ENCODE measurements at places on chromosomes 1 and 21.
A peak's percentile ranks its signal among the peaks of the same experiment; 100 is the strongest.

DNA sequence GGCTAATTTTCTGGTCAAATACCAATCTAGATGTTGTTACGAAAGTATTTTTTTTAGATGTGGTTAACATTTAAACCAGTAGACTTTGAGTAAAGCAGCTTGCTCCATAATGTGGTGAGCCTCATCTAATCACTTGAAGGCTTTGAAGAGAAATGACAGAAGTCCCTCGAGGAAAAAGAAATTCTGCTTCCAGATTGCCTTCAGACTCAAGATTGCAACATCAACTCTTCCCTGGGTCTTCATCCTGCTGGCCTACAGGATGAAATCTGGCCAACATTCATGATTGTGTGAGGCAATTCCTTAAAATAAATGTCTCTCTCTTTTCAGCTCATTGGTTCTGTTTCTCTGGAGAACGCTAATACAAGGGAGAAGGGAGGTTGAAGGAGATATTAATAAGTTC lies 32.5 kb upstream of the SSX2IP start:
- no peak for DNase-seq

GRCh38 chr1:114009393-114009792 lies 30.1 kb downstream of the OLFML3 start:
- DNase-seq = no peak

GRCh38 chr1:19120070-19120469 lies 90.0 kb downstream of the UBR4 start:
- DNase-seq = no peak

GRCh38 chr1:199690496-199690895 lies 337.0 kb upstream of the NR5A2 start:
- no peak for DNase-seq

GRCh38 chr1:158002631-158003405 lies 9.4 kb downstream of the KIRREL1 start:
- no peak for DNase-seq

GRCh38 chr1:89739013-89739843 lies 81.6 kb upstream of the LRRC8D start:
- no peak for DNase-seq

DNA sequence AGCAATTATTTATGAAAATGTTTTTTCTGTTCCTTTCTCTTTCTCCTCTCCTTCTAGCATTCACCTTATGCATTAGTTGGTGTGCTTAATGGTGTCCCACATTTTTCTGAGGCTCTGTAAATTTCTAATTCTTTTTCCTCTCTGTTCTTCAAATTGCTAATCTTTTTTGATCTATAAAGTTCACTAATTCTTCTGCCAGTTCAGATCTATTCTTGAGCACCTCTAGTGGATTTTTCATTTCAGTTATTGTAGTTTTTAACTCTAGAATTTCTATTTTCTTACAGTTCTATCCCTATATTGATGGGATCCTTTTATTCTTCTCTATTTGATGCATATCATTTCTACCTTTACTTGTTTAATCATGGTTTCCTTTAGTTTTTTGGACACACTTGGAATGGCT lies 22.4 kb downstream of the CFAP57 start:
- DNase-seq = no peak

- DNase-seq = no peak
Observed at GRCh38 chr1:86423473-86423872, 498 bp upstream of the CLCA2 start.

GRCh38 chr1:227306689-227307088 lies 11.6 kb downstream of the CDC42BPA start:
- DNase-seq = no peak

- DNase-seq = no peak
Observed at GRCh38 chr1:162498496-162498810, 835 bp downstream of the UHMK1 start.

GRCh38 chr1:181094416-181095212 lies 6.1 kb downstream of the IER5 start:
- DNase-seq = peak; percentile 75

GRCh38 chr1:24442764-24443163 lies 27.2 kb downstream of the NIPAL3 start:
- no peak for DNase-seq

- DNase-seq = no peak
Observed at GRCh38 chr1:174209347-174210187, 50.2 kb downstream of the RABGAP1L start.

DNA sequence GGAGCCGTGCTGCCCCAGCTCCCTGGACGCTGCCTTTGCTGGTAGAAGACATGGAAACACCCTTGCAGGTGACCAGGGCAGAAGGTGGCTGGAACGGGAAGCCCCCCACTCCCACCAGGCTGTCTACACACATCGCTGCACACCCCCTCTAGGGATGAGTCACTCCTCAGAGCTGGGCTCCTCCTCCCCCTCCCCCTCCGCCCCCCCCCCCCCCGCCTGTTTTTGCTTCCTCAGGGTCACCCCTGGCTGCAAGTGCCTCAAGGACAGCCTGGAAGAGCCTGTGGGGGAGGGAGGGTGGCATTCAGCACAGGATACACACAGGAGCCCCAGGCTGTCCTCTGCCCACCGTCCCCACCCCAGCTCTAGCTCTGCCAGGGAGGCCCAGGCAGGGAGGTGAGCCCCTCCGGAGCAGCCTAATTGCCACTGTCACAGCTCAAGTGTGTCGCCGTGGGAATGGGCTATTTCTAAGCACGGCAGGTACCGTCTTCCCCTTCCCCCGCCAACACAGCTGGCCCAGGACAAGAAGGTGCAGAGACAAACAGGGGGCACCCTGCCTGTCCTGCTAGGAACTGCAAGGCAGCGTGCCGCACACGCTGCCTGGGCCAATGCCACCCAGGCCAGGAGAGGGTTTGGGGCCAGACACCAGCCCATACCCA lies 2.5 kb downstream of the FNDC10 start:
- no peak for DNase-seq

- DNase-seq = no peak
Observed at GRCh38 chr1:32178380-32179192, 889 bp upstream of the TXLNA start.

GRCh38 chr1:235932090-235932510 lies 65.4 kb upstream of the LYST start:
- no peak for DNase-seq

DNA sequence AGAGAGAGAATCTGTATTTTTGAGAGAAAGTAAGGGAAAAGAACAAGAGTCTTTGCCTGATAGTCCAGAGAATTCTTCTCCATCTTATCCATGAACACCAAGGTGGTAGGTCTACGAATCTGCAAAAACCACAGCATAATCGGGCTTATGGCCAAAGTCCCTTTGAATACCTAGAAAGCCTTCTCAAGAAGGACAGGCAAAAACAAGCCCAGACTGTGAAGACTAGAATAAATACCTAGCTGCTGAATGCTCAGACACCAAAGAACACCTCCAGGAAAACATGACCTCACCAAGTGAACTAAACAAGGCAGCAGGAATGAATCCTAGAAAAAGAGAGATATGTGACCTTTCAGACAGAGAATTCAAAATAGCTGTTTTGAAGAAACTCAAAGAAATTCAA lies 79.2 kb downstream of the HFM1 start:
- DNase-seq = no peak

- no peak for DNase-seq
Observed at GRCh38 chr1:116704278-116704677, 36.7 kb upstream of the IGSF3 start.

GRCh38 chr1:20684050-20684620 lies 23.0 kb upstream of the DDOST start:
- no peak for DNase-seq

GRCh38 chr1:183693521-183693920 lies 40.4 kb upstream of the APOBEC4 start:
- no peak for DNase-seq

DNA sequence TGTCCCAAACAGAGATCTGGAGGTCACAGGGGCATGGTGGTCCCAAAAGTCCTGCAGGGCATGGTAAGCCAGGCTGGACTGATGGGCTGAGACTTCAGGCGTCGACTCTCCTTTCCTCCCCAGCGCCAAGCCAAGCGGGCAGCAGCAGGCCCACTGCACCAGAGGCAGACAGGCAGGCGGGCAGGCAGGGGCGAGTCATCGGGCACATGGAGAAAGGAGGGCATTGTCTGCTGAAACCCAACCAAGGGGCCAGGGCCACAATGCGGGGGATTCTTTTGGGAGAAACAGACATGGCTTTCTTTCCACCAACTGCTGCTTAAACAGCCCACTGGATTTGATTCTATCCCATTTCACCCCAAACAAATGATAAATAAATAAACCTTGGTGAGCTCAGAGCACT lies 46.2 kb downstream of the TRABD2B start:
- DNase-seq = no peak

GRCh38 chr1:99292886-99293285 lies 28.6 kb downstream of the PLPPR4 start:
- DNase-seq = no peak

DNA sequence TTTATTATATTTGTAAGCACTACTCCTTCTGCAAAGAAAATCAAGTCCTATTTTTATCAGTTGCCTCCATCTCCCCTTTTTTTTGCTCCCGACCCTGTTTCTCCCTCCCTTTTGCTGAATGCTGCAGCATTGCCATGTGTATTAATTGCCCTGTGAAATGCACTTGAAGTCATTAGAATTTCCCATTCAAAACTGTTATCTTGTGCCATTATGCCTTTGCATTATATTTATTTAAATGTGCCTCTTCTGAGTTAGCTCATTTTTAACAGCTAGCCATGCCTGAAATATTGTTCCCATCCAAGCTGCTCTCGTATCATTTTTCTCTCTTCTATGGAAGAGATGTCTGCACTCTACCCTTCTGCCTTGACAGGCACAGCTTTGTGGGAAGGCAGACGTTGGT lies 404.0 kb upstream of the PLXNA2 start:
- no peak for DNase-seq

DNA sequence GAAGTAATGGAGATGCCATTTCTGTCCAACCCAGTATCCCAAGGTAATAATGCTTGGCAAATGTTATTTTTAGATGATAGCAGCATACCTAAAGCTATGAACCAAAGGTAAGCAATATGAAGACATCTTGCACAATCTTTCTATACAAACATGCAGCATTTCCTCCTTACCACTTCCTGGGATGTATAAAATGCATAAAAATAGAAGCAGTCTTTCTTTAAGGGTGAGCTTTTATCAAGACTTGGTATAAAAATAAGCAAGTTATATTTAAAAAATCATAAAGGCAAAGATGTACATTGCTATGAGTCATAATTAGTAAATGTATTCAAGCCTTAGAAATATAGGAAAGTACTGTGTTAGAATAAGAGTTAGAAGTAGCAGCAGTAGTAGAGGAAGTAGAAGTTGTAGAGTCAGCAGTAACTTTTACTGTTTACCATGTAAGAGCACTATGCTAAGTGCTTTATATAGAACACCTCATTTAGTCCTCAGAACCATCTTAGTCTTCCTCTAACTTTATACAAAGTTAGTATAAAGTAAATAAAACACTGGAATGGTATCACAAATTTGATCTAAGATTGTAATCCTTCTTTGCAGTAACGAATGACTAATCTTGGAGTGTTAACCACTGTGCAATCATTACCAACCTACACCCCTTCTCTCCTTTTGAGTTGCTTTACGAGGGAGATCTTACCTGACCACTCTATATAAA lies 371.3 kb downstream of the VAV3 start:
- no peak for DNase-seq

GRCh38 chr1:112881742-112882127 lies 74.3 kb downstream of the SLC16A1 start:
- peak; percentile 10 for DNase-seq

DNA sequence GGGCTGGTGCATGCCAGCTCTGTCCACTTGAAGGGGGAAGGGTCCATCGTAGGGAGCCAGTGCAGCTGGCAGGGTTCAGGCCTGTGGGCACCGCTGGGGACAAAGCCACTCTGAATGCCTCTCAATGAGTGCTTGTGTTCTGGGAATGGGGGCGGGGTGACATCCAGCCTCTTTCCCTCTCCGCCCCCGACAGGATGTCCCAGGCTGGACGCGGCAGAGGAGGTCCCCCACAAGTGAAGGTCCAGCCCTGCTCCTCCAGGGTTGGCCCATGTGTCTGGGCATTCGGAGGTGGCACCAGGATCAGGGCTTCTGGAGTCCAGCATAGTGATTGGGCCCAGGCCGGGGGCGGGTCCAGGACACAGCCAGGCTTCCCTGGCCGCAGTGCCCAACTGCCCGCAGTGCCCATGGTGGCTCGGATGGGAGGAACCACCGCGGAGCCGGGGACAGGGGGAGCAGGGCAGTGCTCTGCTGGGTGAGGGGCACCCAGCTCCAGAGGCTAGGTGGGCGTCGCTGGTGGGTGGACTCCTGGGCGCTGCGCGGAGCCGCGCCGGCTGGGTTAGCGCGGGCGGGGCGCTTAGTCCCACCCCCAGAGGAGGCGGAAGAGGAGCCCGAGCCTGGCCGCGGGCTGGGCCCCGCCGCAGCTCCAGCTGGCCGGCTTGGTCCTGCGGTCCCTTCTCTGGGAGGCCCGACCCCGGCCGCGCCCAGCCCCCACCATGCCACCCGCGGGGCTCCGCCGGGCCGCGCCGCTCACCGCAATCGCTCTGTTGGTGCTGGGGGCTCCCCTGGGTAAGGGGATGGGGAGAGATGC lies at the start of gene SHISA4:
SHISA4 (plus strand) TSS at position 617 of the 808 bp plus-strand sequence; CDS start at position 714, 97 bp downstream.
- no peak for DNase-seq

- DNase-seq = peak; percentile 10
Observed at GRCh38 chr1:112954945-112955772, 837 bp downstream of the SLC16A1 start.

- no peak for DNase-seq
Observed at GRCh38 chr1:91153341-91153740, 131.5 kb upstream of the ZNF644 start.

- DNase-seq = no peak
Observed at GRCh38 chr1:57381426-57381825, 42.4 kb downstream of the DAB1 start.

DNA sequence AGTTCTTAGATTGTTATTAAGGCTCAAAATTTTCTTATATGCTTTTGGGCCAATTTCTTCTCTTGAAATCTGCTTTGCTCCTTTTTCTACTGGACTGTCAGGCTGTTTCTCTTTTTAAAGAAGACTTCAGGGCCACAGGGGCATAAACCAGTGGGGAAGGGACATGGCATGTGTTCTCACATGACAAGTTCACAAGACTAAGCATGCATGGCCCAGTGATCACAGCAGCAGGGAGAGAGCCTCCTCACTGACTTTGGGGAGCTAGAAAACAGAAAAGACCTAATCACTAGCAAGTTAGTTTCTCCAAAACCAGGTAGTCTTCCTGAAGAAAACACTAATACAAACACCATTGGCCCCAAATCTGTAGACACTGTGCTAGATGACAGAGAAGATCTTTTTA lies 64.8 kb downstream of the RAB3GAP2 start:
- DNase-seq = no peak

DNA sequence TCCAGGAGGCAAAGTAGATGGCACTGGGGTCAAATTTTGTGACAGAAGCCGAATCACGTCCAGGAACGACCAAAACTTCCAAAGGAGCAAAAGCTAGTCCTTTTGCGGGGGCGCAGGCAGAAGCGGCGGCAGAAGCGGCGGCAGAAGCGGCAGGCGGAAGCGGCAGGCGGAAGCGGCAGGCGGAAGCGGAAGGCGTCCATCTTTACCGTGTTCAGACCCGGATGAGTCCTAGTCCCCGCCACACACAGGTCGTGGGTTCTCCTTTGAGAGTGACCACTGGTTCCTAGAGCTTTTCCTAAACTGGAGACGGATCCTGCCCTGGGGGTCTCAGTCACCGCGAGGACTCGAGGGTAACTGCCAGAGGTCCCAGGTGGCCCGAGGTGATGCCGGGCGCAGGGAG lies 53.6 kb downstream of the POFUT2 start:
- DNase-seq = no peak

- no peak for DNase-seq
Observed at GRCh38 chr1:17802164-17802563, 47.0 kb downstream of the ACTL8 start.

- DNase-seq = no peak
Observed at GRCh38 chr1:114503916-114504422, 7.0 kb downstream of the TRIM33 start.

- no peak for DNase-seq
Observed at GRCh38 chr1:60857851-60858250, 224.5 kb upstream of the NFIA start.

All from BJ (cell line).